Sigmoid colon (tissue), 7 donors: ENCODE measurements at places on chromosomes 12 and 14. TPM values are rescaled to one million over a fixed set of nuclear protein-coding genes. Genes with fewer than 3 reads are reported as not detected.

The NRL gene
- total RNA-seq, result 2.2 TPM

The CTSG gene
- total RNA-seq, result 0.99 TPM

The SERPINA12 gene
- total RNA-seq, result not detected

The OS9 gene
- total RNA-seq, result 140 TPM

The STON2 gene
- total RNA-seq, result 13.9 TPM

- DNase-seq, result no peak
Measured at GRCh38 chr12:46385438-46385837, 12.9 kb upstream of the SLC38A2 start.

DNA sequence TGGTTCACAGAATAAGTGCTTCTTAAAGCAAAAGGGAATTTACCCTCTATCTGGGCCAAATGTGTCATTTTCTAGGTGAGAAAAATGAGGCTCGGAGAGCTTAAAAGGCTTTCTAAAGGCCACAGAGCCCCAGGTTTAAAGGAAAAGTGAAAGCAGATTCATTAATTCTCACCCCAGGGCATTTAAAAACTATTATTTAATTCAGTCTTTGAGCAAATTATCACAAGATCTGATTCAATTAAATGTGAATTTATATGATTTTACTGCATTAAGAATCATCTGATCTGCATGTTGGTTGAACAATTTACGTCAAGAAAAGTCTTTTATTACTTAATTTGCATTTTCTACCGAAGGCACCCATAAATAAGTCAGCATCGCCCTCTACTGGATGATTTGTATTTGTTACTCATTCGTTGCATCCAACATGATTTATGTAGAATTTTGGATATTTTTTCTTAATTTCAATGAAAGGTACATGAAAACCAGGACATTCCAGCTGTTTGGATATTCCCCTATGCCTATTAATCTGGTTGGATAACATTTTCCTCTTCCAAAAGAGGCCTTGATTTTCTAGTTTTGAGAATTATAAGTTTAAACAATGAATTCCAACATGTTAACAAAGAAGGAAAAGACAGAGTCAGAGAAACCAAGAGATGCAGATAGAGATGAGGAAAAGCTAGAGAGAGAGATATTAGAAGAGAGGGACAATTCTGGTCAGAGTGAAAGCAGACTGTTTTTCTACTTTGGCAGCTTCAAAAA lies 19.1 kb upstream of the DHRS7 start:
- no peak for DNase-seq

- no peak for DNase-seq
Measured at GRCh38 chr12:108232565-108232964, 103.5 kb downstream of the WSCD2 start.

- no peak for DNase-seq
Measured at GRCh38 chr12:14993117-14993516, 20.3 kb downstream of the PDE6H start.

- peak; percentile 71 for DNase-seq
Measured at GRCh38 chr12:27592548-27592947, 68.5 kb downstream of the PPFIBP1 start.

- no peak for DNase-seq
Measured at GRCh38 chr12:123986374-123986965, 13.5 kb downstream of the ZNF664 start.

- no peak for DNase-seq
Measured at GRCh38 chr12:123076604-123077297, 74.1 kb downstream of the PITPNM2 start.

- no peak for DNase-seq
Measured at GRCh38 chr12:58593557-58594304, 326.6 kb downstream of the LRIG3 start.

DNA sequence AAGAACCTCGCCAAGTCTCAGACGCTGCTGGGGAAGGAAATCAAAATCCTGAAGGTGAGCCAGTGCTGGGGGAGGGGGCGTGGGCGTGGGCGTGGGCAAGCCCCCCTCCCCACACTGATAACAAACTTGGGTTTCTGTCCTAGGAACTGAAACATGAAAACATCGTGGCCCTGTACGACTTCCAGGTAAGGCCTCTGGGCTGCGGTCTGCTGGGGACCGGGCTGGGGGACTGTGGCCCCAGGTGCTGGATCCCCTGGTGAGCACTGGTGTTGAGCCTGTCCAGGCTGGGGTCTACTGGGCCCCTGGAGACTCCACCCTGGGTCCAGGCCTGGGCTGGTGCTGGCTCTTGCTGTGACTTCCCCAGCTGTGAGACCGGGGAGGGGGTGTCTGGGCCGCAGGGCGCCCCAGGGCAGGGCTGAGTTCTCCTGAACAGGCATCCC lies 1.2 kb downstream of the ULK1 start:
- DNase-seq, result no peak

GRCh38 chr12:38279756-38280155 lies 36.8 kb upstream of the ALG10B start:
- DNase-seq, result no peak

DNA sequence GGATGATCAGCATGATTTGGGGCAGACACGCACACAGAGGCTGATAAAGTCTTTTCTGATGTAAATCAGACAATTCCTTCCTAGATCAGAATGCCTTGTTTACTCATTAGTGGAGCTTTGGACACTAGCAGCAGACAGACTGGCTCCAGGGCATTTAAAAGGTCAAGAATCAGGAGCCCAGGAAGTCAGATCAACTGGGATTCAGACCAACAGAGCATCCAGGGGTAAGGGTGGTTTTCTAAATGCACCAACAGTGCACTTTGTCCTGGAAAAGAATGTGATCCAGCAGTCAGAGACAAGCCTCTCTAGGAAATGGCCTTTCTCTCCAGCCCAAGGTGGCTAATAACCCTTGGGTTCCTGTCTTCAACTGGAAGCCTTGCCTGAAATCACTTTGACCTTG lies 405.3 kb downstream of the MED13L start:
- DNase-seq, result no peak

DNA sequence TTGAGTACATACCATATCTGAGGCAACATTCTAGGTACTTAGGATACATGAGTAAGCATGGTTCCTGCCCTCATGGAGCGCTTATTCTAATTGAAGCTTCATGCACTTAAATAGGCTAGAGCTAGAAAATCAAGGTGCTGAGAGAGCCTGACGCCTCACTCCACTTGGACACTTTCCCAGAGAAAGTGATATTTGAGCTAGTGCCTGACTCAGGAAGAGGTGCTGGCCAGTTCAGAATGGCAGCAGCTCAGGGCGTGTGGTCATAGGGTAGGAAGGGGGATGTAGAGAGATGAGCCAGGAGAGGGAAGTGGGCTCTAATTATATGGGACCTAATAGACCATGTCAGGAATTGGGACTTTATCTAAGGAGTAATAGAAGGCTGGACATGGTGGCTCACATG lies 33.3 kb downstream of the TULP3 start:
- peak; percentile 25 for DNase-seq

GRCh38 chr12:58916161-58916621 lies 4.1 kb downstream of the LRIG3 start:
- DNase-seq, result no peak
